Foreskin keratinocyte (primary cell): ENCODE measurements at places on chromosomes 1 and 21. TPM values are rescaled to one million over a fixed set of nuclear protein-coding genes. Genes with fewer than 3 reads are reported as not detected.

The RHCE gene
- 0.07 and 0.10 TPM in 2 replicates for total RNA-seq

The ADGRL4 gene
- not detected in 2 replicates for total RNA-seq

The MFAP2 gene
- total RNA-seq: 53.4 and 83.1 TPM in 2 replicates

The SELE gene
- not detected in 2 replicates for total RNA-seq

The PAFAH2 gene
- 9.1 and 9.6 TPM in 2 replicates for total RNA-seq

The USP24 gene
- total RNA-seq: 42.4 and 45.3 TPM in 2 replicates

The CLSTN1 gene
- 287 and 346 TPM in 2 replicates for total RNA-seq

The ADGRB2 gene
- 2.5 and 2.8 TPM in 2 replicates for total RNA-seq

The HSD3B2 gene
- not detected in 2 replicates for total RNA-seq

The SPATA21 gene
- total RNA-seq: not detected in 2 replicates

The PIK3CD gene
- 25.0 and 40.4 TPM in 2 replicates for total RNA-seq

The IRF6 gene
- 160 and 194 TPM in 2 replicates for total RNA-seq

The C1QB gene
- total RNA-seq: not detected in 2 replicates

The CFHR3 gene
- total RNA-seq: not detected in 2 replicates

The TSPEAR gene
- not detected in 2 replicates for total RNA-seq

The COL16A1 gene
- 125 and 133 TPM in 2 replicates for total RNA-seq

The IGSF9 gene
- total RNA-seq: 9.7 and 11.9 TPM in 2 replicates
